NCI-H345 (cell line): ENCODE measurements at places on chromosomes 2 and 18.
A peak's percentile ranks its signal among the peaks of the same experiment; 100 is the strongest.

GRCh38 chr2:170324640-170325046 lies 146.7 kb downstream of the MYO3B start:
- peak; percentile 88 for DNase-seq

- peak; percentile 62 for DNase-seq
These were observed 59.0 kb upstream of the LDLRAD4 start for GRCh38 chr18:13159579-13159978.

DNA sequence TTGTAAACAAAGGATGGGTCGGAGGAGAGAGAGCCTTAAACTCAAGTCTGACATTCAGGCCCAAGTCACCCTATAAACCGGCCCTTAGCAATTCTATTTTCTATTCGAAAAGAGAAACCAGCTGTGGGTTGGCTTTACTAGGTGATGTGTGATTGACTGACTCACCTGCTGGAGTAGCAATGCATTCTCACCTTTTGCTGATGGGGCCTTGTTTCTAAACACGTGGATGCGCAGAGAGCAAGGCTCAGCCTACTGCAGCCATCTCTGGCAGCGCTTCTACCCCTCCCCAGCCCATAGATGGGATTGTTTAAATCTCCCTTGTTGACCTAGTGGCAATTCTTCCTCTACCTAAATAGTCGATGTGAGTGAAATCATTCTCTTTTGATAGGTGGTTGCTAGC lies 138.5 kb downstream of the MEIS1 start:
- no peak for DNase-seq

GRCh38 chr2:240954436-240955305 lies 43.7 kb upstream of the SNED1 start:
- DNase-seq: no peak

DNA sequence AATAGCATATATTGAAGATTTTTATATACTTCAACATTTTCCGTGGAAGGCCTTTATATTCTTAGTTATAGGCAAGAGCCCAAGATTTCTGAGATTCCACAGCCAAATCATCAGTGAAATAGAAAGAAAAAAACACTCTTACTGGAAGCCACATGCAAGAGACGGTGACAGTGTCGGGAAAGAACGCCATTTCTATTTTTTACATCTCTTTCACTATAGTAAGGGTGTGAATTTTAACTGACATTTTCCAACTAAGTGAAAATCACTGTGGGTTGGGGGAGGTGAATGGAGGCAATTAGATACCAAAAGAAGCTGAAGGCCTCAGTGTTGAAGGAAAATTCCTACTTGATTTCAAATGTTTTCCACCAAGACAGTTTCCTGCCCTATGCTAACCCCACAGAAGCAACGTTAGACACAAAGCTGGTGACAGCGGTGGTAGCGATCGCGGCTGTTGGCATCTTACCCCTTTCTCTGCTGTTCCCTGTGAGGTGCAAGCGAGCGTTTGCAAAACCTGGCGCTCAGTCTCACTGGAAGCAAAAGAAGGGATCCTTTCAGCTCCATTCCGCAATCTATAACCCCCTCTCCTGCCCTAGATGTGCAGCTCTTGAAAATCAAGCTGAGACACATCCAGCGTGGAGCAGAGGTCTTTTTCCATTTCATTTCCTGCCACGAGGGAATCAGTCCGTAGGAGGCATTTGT lies 20.0 kb downstream of the ID2 start:
- no peak for DNase-seq

DNA sequence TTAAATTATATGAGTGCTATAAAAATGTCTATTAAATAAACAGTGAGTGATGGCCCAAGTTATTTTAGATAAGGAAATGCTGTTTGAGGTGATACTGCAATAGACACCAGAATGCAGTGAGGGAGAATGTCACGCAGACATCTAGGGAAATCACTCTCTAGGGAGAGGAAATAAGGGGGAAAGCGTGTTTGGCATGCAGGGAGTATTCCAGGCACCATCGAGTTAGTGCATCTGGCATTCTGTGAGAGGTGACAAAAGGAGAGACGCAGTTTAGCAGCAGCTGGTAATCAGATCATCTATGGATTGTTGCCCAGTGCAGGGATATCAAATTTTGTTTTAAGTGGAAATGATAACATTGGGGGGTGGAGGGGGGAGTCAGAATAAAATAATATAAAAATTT lies 175.4 kb upstream of the NETO1 start:
- peak; percentile 43 for DNase-seq

- DNase-seq: no peak
These were observed 172.8 kb downstream of the RNF144A start for GRCh38 chr2:7089898-7090510.

DNA sequence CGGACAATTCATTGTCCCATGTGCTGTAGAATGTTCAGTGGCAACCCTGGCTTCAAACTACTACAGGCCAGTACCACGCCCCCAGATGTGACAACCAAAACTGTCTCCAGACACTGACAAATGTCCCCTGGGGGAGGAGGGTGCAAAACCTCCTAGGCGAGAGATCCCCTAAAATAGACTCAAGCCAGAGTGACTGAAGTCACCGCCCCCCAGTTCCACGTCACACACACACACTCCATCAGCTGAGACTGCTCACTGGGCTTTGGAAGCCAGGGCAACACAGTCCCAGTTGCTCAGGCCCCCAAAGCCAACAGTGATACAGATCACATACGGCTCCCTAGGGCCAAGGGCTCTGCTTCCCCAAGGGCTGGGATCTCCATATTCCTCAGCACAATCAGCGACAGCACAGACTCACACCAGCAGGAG lies 19.1 kb downstream of the HDAC4 start:
- no peak for DNase-seq

GRCh38 chr2:27724191-27724590 lies 47.3 kb upstream of the MRPL33 start:
- DNase-seq: no peak

GRCh38 chr18:62991959-62992358 lies 276.6 kb downstream of the PHLPP1 start:
- DNase-seq: no peak

DNA sequence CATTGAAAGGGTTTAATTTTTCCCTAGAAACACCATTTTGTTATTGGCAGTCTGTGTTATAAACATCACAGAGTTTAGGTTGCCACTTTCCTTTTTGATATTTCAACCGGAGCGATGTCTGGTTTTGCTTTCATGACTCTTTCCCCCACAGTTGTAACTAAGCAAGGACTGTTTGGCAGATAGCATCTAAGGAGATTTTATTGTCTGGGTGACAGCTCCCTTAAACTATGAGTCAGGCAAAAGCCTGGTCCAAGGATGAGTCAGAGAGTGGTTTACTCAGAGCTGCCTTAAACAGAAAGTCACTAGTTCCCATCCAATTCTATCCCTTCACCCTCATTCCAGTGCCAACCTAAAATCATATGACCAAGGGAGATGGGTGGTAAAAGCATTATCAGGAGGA lies 341.6 kb upstream of the VWC2L start:
- DNase-seq: peak; percentile 28

GRCh38 chr2:19688059-19688458 lies 213.7 kb downstream of the TTC32 start:
- no peak for DNase-seq

- DNase-seq: no peak
These were observed 12.1 kb downstream of the ST8SIA3 start for GRCh38 chr18:57364460-57364859.

GRCh38 chr2:67684991-67685390 lies 287.9 kb downstream of the ETAA1 start:
- no peak for DNase-seq

GRCh38 chr2:168345601-168346000 lies 98.2 kb upstream of the STK39 start:
- DNase-seq: no peak

DNA sequence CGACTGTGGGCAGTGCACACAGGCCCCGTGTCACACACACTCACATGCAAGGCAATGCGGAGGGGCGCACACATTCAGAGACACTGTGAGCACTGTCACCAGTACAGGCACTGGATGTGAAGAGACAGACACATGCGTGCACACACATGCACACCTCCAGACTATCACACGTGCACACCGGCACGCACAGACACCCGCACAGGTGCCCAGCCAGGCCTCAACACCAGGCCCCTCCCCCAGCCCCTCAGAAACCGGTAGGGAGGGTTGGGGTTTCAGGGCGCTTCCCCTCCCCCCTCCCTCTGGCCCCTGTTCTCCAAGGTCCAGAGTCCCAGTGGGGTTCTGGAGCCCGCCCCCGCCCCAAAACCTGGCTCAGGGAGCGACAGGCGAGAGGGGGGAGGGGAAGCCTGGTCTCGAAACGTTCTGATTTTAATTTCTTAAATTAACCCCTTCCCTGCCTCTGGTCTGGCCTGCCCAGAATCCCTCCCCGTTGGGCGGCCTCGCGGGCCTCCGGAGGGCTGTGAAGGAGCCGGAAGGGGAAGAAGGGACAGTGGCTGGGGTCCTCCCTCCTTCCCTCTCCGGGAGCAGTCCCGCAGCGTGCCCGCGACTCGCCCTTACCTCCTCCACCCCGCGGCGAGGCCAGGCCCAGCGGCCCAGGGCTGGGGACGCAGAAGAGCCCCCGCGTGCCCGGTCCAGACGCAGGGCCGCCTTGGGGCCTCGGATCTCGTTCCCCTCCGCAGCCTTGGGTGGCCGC lies 558 bp downstream of the FBXO41 start:
- peak; percentile 13 for DNase-seq

GRCh38 chr18:48640566-48641270 lies 101.9 kb downstream of the CTIF start:
- DNase-seq: no peak

GRCh38 chr18:50038448-50038847 lies 156.5 kb downstream of the MYO5B start:
- no peak for DNase-seq

DNA sequence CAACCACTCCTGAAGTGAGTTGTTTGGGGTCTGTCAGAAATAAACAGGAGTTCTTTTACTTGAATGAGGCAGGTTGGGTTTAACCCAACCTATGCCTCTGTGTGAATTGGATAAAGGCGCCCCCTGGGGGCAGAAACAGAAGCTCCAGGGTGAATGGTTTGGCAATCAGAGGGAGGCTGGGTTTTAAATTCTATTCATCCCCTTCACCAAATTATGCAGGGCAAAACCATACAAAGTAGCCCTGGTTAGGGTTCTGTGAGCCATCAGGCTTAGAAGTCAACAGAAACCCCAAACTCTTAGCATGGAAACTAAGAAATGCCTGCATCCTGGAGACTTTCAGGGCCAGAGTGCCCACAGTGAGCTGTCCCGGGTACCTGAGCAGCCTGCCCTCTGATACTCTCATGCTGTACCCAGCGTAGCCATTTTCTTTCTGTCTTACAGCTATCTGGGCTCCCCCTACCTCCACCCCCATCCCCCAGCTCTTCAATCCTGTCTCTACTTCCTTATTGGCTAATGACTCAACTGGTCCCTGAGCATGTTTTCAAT lies 241.5 kb downstream of the ICOS start:
- no peak for DNase-seq

DNA sequence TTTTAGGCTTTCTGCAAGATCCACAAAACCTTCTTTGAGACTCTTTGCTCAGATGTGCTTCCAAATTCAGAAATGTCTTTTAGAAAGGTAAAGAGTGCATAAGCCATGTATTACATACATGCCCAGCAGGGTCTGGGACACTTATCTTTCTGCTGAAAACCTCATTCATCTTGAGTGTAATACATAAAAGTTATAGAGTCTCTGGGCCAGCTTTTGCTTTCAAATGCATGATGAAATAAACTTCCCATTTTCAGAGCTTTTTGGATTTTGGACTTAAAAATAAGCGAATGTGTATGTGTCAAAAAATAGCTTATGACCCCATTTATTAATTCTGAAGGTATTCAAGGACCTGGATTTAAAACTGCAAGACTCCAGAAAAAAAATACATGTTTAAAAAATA lies 8.0 kb downstream of the CYRIA start:
- DNase-seq: no peak

DNA sequence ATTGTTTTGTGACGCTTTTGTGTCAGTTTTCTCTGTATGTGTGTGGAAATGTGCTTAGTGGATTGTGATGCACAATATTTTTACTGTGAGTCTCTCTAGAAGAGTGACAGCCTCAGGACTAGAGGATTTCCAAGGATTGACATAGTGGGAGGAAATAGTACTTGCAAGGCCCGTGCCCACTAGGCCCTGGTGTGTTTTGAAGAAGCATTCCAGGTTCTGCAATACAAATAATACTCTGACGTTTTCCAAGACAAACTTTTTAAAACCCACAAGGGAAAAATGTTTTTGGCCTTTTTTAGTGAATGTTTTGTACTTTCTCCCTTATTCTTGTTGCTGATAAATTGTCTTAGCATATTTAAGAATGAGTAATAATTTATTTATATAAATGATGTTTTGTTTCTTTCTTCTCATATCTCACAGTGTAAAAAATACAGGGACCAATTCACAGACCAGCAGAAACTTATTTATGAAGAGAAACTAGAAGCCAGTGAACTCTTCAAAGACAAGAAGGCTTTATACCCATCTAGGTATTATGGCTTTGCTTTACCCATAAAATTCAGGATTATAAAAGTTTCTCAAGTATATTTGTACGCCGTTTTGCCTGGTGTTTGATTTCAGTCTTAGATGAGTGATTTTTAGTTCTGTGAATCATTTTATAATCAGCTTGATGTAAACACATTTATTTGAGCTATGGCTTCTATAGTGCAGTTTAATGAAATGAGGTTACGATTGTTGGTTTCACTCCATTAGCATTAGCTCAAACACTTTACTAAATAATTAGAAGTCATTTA lies 165.6 kb downstream of the MYO1B start:
- DNase-seq: no peak

DNA sequence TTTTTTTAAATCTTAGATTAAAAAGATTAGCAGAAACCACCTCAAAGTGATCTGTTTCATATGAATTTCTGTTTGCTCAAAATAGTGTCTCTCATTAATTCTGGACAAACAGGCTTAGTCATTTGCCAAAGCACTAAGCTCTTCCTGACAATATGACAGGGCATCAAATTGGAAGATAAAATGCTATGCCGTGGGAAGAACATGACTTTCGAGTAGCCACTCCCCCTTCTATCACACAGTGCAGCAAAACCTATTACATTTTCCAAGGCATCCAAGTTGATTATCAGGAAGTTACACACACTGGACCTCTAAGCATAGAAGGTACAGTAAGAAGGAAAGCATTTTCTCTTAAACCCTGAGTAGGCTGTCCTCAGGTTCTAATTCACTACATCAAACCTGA lies 89.5 kb downstream of the STK39 start:
- DNase-seq: no peak

- DNase-seq: no peak
These were observed 38.0 kb upstream of the NEDD4L start for GRCh38 chr18:58005885-58006523.
